Lung (tissue), 17 donors: ENCODE measurements at places on chromosomes 16 and 17. TPM values are rescaled to one million over a fixed set of nuclear protein-coding genes. Genes with fewer than 3 reads are reported as not detected.

Gene C16orf96
- 0.04 TPM for polyA plus RNA-seq

GRCh38 chr17:549177-550040, 165.2 kb downstream of the VPS53 start:
- peak; percentile 74 for DNase-seq

GRCh38 chr16:79725051-79725450, 124.5 kb upstream of the MAF start:
- DNase-seq: no peak

GRCh38 chr17:32596628-32597027, 109.8 kb downstream of the CDK5R1 start:
- no peak for DNase-seq
